ENCODE measurements at places on chromosomes 1 and 21.

DNA sequence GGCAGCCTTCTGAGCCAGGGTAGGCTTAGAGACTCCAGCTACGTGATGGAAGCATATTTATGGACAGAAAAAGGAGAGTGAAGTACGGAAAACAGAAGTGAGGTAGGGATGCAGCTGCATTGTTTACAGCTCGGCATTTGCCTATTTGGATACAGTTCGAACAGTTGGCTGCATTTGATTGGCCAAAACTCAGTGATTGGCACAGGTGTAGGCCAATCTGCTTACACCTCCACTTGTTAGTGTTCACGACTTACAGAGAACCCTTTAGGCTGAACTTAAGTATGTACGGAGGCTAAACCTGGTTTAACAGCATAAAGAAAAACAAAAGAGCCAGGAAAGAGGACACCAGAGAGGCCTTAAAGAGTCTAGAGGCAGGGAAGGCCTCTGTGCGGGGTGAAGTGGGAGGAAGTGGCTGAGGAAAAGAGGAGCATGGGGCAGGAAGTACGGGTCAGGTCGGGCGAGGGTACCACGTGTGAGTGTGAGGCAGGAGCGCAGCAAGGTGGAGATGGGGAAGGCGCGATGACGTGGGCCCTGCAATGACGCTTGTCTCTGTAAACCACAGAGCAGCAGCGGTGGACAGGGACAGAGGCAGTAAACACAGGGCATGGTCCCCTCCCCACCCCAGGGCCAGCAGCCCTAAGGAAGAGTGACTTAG, 32.0 kb downstream of the RSPH1 start:
- DNase-seq = peak; percentile 55

DNA sequence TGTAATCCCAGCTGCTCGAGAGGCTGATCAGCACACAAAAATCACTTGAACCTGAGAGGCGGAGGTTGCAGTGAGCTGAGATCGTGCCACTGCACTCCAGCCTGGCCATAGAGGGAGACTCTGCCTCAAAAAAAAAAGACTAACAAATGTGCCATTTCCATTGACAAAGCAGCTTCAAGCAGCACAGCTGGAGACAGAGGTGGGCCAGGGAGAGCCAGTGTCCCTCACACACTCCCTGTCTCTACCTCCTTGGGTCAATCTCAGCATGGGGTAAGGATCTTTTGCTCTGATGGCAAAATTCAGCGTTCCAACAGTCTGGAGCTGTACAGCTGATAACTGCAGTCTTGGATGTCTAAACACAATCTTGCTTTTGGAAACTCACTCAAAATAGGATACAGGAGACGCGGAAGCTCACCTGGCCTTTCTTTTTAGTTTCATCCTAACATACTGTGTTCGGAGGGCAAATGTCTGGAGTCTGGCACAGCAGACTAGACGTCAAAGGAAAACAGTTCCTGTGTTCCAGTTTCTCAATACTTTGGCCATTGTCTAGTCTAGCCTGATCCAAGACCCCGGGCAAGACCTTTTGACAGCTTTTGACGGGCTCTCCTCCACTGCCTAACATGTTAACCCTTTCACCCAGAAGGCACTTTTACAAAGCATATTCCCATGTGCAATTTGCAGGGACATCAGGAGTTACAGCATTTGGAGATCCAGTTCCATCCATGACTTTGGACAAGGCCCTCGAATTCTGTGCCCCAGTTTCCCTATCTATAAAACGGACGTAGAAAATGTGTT, 2.9 kb downstream of the RCC2 start:
- DNase-seq = no peak

- DNase-seq = no peak
Observed at GRCh38 chr1:215198021-215198420, 115.5 kb downstream of the KCNK2 start.

GRCh38 chr1:181531951-181532600, 48.8 kb downstream of the CACNA1E start:
- peak; percentile 26 for DNase-seq

DNA sequence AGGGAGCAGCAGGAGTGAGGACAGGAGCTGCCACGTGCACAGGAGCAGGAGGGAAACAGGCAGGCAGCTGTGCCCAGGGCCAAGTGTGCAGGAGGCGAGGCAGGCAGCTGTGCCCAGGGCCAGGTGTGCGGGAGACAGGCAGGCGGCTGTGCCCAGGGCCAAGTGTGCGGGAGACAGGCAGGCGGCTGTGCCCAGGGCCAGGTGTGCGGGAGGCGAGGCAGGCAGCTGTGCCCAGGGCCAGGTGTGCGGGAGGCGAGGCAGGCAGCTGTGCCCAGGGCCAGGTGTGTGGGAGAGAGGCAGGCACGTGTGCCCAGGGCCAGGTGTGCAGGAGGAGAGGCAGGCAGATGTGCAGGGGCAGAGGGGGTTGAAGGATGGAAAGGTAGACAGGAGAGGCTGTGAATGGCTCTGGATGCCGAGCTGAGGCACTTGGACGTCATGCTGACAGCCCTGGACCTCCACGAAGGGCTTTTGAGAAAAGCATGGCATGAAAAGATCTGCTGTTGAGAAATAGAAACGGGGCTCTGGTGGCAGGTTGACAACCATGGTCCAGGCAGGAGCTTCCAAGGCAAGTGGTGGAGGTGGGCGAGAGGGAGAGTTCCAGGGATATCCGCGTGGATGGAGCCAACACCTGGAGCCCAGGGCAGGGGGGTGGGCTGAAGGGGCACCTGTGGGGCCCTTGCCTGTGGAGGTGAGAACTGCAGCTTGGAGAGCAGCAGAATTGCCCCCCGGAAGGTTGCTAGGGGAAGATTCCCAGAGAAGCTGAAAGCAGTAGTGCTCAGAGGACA, 19.1 kb upstream of the NPHP4 start:
- no peak for DNase-seq

GRCh38 chr1:183533617-183534174, 56.6 kb downstream of the NCF2 start:
- DNase-seq = no peak

DNA sequence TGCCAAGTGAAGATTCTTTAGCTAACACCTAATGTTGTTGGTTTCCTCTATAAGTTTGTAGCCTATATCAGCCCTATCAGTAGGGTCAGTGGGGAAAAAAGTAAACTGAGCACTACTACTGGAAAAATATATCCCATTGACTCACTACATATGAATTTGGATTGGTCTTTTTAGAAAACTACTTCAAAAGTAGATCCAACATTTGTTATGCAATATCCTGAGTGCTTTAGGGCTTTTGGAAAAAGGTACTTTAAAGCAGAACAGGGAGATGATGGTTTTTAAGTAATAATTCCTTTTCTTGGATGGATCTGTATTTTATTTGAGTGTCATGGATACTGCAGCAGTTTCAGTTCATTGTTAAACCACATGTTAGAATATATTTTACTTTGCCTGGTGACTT, 7.1 kb downstream of the C1orf21 start:
- no peak for DNase-seq

GRCh38 chr1:33094971-33095604, 14.1 kb downstream of the AZIN2 start:
- peak; percentile 72 for DNase-seq

DNA sequence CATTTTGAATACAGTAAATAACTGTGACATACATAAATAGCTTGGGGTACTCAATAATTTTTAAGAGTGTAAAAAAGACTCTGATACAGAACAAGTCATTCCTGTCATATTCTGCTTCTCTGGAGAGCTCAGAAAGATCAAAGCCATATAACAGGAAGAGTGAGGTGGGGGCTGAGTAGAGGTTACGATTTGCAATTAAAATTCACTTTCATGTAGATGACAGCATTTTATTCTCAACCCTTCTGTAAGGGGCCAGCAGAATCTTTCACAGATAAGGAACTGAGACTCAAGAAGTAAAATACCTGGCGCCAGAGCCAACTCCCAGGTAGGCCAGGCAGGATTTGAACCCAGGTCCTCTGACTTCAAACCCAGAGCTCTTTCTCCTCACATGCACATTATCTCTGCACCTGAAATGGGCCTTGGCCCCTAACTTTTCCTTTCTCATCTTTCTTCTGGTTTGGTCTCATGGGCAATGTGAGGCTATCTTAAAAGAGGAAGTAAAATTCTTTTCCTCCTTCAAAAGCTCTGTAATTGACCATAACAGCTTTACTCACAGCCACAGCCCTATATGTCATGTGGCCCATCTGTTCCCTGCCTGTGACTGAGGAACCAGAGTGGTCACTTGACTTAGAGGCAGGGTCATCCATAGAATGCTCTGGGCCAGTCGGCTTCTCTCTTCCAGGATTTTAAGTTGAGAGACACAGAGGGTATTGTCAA, 80.9 kb upstream of the SYT6 start:
- DNase-seq = no peak

GRCh38 chr1:219373616-219373935, 199.9 kb downstream of the LYPLAL1 start:
- DNase-seq = no peak

GRCh38 chr1:84570436-84571149, 3.6 kb downstream of the CTBS start:
- peak; percentile 28 for DNase-seq

GRCh38 chr1:236015539-236015938, 49.4 kb downstream of the NID1 start:
- DNase-seq = no peak

DNA sequence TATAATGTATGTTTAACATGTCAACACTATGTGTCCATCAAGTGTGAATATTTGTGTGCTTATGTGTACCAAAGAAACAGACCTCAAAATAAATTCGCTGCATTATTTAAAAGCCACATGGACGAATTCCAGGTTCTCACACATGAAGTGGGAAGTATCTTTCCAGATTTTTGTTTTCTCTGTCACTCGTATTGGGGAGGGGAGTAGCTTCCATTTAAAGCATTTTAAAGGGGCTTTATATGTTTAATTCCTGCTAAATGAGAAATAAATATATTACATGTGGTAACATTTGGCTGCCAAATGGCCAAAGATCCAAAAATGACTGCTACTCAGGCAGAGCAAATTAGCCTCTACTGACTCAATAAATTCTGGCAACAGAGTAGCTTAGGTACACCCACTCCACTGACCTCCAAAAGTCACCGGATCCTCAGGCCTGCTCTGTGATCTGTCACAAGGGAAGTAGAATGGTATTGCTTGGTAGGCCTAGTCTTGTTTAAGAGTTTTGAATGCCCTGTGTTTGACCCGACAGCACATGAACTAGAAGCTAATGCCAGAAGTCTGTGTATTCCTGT, 178.1 kb downstream of the ZP4 start:
- no peak for DNase-seq

GRCh38 chr1:10705953-10706352, 90.5 kb downstream of the CASZ1 start:
- DNase-seq = no peak

DNA sequence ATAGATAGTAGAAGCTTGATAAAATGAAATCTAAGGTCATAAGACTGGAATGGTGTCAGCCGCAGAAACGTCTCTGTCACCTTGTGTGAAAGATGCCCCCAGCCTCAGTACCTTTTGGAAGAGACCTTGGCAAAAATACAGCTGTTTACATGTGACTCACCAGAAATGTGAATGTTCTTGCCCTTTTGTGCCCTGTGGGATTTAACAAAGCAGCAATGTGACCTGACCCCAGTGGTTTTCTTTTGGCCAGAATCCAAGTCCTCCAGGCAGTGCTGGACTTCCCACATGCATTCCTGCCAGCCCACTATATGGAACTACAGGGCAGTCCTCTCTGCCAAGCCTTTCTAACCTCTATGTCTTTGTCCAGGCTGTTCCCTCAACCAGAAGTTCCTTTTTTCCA, 27.2 kb upstream of the LRRC8C start:
- peak; percentile 35 for DNase-seq

DNA sequence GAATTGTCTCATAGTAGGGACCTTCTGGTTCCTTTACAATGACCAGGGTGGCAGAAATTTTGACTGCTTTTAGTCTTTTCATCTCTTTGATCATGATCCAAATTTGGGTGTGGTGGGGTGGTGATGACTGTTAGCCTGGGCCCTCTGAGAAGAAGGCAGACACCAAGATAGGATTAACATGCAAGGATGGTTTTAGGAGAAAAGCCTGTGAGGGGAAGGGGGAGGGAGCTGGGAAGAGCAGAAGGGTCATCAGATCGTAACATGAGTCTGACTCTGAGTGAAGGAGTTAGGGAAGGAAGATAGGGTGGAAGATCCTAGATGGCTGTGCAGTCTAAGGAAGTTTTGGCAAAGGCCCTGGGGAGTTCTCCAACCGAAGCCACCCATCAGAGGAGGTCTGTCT, 28.5 kb upstream of the CAMSAP2 start:
- no peak for DNase-seq

GRCh38 chr1:171655746-171656116, 3.2 kb upstream of the MYOC start:
- DNase-seq = no peak

DNA sequence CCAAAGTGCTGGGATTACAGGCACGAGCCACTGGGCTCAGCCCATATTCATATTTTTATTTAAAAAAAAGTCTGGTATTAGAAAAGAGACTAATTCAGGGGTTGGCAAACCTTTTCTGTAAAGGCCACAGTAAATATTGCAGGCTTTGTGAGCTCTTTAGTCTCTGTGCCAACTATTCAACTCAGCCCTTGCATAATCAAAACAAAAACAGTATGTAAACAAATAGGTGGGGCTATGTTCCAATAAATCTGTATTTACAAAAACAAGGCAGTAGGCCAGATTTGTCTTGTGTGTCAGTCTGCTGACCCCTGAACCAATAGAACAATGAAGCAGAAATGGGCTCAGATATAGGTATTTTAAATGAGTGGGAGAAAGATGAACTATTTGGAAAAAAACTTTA, 49.3 kb downstream of the CDC42BPA start:
- peak; percentile 9 for DNase-seq

DNA sequence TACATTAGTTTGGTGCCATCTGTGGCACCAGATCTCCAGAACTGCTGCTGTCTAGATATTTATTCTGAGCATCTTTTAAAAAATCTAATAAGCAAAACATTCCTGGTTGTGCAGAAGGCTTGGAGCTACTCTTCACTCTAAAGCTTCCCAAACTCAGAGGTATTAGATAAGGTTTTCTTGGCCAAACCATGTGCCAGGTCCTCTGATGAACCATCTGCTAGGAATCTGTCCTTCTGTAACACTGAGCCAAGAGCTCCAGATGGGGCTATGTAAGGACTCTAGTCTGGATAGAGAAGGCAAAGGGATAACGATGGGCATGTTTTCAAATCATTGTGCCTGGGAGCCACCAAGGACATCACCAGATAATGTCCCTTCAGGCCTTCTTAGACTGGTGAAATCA, 410.6 kb downstream of the NTNG1 start:
- DNase-seq = no peak

DNA sequence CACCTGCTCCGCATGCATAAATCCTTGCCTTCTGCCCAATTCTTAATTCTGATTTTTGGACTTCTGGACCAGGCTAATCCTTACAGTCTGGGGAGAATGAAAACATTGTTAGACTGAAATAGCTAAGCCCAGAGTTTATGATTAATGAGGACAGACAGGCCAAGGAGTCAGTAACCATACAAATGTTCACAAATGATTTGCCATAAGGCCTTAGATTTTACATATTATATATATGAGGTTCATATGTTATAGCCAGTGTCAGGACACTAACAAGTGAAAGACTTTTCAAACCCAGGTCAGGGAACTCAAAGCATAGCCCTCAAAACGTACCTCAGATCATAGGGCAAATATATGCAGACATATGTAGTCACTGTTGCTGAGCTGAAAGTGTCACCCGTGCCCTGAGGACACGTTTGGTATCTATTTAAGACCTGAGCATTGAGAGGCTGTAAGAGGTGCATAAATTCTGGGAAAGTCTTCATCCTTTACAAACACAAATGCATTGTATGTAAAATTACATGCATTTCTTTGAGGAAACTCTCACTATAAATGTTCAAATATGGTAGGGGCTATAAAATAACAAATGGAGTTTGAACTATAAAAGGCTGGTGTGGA, 45.3 kb upstream of the FBXO28 start:
- DNase-seq = no peak

GRCh38 chr1:107940017-107940577, 24.9 kb downstream of the VAV3 start:
- no peak for DNase-seq
